Pons (tissue), 1 donor: ENCODE measurements at places on chromosomes 11 and 22.

GRCh38 chr11:65390996-65391395, 4.6 kb downstream of the FRMD8 start:
- no peak for DNase-seq

DNA sequence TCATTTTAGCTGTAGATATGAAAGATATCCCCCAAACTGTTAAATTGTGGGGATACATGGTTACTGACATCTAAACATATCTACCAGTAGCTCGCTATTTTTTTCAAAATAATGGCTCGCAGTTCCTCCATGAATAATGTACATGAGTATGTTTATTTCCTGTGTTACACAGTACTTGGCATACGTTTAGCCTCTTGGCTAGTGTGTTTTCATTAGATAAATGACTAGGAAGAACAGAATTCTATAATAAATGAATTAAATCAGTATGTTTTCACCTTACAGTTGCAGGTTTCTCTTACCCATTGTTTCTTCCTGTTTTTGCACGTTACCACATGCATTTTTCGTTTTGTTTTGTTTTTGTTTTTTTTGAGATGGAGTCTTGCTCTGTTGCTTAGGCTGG, 21.8 kb downstream of the RNF169 start:
- no peak for DNase-seq

DNA sequence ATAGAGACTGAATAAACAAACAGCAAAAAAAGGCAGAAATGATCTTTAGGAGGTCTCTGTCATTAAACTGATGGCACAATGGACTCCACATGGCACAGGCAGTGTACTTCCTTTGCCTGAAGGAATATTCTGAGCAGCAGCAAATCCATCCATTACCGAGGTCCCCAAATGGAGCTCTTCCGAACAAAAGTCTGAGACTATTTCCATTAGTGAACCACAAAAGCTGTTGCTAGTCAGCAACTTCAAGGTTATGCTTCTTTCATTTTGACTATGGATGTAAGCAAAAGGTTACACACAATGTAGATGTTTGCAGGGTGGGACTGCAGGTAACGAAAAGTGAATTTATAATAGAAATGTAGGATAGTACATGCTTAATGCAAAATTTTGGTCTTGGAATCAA, 14.5 kb downstream of the NARS2 start:
- DNase-seq, result no peak

DNA sequence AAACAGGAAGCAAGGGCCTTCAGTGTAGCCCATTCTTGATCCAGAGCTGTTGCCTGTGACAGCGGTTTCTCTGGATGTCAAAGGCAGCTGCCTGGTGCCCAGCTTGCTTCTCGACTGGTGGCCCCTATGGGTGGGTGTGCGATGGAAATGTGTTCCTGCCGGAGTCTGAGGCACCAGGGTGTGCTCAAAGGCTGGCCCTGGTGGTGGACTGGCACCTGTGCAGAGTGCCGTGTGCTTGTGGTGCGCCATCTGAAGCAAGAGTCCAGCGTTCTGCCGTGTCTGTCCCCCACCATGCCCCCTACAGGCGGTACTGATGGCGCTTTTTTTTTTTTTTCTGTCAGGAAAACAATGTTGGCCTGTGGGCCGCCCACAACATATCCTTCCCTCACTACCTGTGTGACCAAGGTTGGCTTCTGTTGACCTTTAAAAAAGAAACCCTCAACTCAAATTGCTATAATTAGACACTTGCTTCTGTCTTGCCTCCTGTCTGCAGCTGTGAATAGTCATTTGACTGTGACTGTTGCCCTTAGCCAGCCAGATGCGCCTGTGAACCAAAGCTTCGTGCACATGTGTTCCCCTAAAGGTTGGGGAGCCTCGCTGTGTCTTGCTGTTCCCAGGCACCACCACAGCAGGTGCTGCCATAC, 4.7 kb upstream of the RANBP1 start:
- DNase-seq, result no peak
